ENCODE measurements at places on chromosomes 3 and 15.

- DNase-seq, result no peak
Measured at GRCh38 chr3:23650371-23651140, 155.2 kb upstream of the UBE2E1 start.

DNA sequence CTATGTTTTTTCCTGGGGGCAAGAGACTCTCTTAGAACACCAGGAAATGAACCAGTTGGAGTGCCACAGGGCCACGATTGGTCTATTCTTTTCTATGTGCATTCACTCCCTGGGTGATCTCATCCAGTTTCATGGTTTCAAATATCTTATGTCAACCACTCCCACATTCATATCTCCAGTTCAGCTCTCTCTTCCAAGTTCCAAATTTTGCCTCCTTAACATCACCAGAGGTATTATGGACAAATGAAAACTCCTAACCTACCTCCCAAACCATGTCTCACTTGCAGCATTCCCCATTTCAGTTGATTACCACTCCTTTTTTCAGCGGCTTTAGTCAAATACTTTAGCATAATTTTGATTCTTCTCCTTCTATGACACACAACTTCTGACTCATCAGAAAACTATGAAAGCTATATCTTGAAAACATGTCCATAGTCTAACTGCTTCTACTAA, 203.1 kb upstream of the SEMA6D start:
- DNase-seq, result no peak

DNA sequence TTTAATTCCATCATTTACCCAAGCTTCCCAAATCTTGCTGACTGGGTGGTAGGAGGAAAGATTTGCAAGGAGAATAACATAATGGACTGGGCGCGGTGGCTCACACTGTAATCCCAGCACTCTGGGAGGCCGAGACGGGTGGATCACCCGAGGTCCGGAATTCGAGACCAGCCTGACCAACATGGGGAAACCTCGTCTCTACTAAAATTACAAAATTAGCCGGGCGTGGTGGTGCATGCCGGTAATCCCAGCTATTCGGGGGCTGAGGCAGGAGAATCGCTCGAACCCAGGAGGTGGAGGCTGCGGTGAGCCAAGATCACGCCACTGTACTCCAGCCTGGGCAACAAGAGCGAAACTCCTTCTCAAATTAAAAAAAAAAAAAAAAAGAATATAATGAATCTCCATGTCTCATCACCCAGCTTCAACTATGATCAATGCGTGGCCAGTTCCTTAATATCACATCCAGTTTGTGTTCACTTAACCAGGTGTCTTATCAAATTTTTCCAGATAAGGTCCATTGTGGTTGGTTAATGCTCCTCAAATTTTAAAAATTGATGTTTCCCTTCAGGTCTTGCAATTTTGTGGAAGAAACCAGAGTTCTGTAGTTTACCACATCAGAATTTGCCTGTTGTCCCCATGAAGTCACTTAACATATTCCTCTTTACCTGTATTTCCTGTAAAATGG, 1.3 kb upstream of the ABCF3 start:
- DNase-seq, result no peak

DNA sequence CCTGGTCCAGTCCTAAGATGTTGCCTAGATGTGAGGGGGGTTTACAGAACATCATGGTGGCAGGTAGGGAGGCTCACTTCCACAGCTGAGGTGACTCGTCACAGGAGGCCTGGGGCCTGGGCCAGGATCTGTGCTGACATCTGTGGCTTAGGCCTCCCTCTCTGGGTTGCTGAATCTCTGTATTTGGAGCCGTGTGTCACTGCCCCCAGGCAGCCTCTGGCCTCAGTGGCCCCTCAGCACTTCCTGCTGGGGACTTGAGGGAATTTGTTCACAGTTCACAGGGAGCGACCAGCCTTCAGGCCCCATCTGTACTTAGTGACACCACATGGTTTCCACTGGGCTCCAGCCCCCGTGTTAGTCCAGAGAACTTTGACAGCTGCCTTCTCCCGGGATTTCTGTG, 41.7 kb upstream of the ADAMTSL3 start:
- no peak for DNase-seq

- no peak for DNase-seq
Measured at GRCh38 chr15:80549191-80549590, 145.0 kb downstream of the ARNT2 start.

- no peak for DNase-seq
Measured at GRCh38 chr3:53350652-53351051, 3.3 kb upstream of the DCP1A start.

- DNase-seq, result no peak
Measured at GRCh38 chr3:185818267-185818875, 6.5 kb downstream of the IGF2BP2 start.

GRCh38 chr15:72887376-72887775, 103.8 kb upstream of the ADPGK start:
- no peak for DNase-seq

DNA sequence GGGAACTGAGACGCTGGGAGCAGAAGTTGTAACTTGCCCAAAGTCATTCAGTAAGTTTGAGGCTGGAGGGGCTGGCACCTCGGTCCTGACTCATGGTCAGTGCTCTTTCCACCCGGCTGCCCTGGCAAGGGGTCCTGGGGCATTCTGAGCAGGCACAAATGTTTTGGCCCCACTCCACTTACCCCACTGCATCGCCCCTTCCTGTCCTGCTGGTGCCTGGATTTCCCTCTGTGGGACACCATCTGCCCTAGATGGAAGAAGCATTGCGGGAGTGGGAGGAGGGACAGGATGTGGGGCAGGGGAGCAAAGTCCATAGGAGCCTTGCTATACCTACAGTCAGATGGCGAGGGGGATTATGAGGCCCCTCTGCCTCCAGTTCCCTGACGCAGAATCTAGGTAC, 4.5 kb downstream of the CORO2B start:
- no peak for DNase-seq

GRCh38 chr15:36263666-36264065, 315.8 kb upstream of the CDIN1 start:
- no peak for DNase-seq

GRCh38 chr15:45521596-45522327, 793 bp downstream of the SLC30A4 start:
- peak; percentile 1 for DNase-seq

- DNase-seq, result no peak
Measured at GRCh38 chr15:76464247-76464646, 127.7 kb downstream of the ISL2 start.

- no peak for DNase-seq
Measured at GRCh38 chr3:23159929-23160328, 43.2 kb upstream of the UBE2E2 start.

DNA sequence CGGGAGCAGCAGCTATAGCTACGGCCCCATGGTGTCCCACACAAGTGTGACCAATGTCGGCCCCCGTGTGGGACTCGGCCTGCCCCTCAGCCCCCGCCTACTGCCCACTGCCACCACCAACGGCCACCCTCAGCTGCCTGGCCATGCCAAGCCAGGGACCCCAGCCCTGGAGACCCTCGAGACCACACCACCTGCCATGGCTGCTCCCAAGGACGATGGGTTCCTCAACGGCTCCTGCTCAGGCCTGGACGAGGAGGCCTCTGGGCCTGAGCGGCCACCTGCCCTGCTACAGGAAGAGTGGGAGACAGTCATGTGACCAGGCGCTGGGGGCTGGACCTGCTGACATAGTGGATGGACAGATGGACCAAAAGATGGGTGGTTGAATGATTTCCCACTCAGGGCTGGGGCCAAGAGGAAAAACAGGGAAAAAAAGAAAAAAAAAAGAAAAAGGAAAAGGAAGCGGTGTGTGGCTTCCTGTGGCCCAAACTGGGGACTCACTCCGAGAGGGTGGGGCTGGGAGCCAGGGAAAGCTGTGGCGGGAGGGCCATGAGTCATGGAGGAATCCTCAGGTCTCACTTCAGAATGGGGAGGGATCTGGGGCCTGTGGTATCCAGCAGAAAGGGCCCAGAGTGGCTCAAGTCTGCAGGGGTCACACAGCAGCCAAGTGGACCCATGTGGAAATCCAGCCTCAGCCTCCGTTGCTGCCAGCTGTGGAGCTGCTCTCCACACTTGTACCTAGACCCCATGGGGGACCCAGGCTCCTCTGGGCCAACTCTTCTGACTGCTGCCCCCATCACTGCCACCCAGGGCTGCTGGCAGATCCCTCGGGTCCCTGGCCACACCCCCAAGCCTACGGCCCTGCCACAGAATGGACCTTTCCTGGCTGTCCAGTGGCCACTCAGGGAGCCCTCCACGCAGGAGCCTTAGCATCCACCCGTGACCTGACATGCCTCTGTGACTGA, 26.1 kb downstream of the PTH1R start:
- no peak for DNase-seq

DNA sequence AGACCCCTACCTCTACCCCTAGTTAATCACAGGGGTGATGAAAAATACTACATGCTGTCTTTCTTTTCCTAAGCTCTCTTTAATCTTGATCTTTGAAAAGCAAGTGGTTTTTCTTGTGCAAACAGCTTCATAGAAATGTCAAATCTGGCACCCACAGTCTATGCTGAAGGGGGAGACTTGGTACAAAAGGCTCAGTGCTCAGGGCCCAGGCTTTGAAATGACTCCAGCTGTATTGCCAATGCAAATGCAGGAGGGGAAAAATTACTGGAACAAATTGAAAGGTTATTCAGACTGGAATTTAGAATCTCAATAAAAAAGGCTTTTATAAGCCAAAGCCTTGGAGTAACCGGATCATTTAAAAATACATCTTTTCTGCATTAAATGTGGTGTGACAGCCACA, 223.9 kb downstream of the LRTM1 start:
- DNase-seq, result no peak

- DNase-seq, result no peak
Measured at GRCh38 chr3:46442576-46443530, 21.9 kb downstream of the LTF start.

DNA sequence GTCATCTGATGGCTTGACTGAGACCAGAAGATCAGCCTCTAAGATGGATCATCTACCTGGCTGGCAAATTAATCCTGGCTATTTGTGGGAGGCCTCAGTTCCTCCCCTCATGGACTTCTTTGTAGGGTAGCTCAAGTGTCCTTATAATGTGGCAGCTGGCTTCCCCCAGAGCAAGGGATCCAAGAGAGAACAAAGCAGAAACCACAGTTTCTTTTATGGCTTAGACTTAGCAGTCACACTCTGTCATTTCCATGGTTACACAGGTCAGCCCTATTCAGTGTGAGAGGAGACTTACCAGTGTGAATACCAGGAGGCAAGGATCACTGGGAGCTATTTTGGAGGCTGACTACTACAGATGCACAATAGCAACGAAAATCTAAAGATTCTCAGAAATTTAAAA, 15.3 kb upstream of the ARL14 start:
- peak; percentile 50 for DNase-seq

All from NCI-H1105 treated with DMSO at 0.1 percent for 48 hours (cell line).